ENCODE measurements at places on chromosomes 6 and 20.

DNA sequence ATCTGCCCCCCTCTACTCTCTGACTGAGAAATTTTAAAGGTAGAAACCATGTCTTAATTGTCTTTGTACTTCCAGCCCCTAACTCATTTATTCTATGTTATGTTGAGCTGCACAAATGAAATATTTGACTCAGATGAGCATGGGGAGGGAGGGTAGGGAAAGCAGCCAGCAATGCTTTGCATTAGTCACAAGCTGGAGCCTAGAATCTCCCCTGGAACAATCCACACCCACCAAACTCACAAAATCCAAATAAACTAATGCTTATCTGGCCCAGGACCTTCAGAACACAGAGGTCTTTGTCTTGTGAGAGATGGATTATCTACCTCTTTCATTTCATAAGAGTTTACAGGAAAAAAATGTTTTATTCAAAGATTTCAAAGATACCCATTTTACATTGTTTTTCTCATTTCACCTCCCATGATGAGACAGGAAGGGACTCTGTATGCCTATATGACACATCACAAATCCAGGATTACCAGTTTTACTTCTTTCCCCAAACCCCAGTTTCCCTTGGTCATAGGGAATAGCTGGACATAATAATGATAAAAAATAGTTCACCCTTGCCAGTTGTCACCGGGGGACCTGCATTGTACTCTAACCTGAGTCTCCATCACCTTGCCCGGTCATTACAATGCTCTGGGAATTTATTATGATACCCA is 466.9 kb downstream of the KIF16B start:
- no peak for DNase-seq

GRCh38 chr6:52304983-52305390 is 20.4 kb upstream of the MCM3 start:
- DNase-seq, result no peak

DNA sequence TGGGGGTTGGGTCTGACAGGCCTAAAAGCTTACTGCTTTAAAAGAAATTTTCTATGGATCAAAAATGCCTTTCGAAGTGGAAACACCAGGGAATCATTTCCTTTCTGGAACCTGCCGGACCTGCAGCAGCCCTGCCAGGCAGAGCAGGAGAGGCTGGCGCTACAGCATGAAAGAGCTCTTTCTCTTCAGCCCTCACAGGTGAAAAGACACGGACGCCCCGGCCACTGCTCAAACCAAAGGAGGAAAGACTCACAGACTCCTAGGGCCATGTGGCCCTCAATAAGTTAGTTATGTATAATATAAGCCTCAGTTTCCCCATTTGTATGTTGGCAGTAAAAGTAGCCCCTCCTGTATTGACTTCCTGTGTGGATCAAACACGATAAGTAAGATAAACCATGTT is 8.3 kb downstream of the SCML4 start:
- DNase-seq, result no peak

DNA sequence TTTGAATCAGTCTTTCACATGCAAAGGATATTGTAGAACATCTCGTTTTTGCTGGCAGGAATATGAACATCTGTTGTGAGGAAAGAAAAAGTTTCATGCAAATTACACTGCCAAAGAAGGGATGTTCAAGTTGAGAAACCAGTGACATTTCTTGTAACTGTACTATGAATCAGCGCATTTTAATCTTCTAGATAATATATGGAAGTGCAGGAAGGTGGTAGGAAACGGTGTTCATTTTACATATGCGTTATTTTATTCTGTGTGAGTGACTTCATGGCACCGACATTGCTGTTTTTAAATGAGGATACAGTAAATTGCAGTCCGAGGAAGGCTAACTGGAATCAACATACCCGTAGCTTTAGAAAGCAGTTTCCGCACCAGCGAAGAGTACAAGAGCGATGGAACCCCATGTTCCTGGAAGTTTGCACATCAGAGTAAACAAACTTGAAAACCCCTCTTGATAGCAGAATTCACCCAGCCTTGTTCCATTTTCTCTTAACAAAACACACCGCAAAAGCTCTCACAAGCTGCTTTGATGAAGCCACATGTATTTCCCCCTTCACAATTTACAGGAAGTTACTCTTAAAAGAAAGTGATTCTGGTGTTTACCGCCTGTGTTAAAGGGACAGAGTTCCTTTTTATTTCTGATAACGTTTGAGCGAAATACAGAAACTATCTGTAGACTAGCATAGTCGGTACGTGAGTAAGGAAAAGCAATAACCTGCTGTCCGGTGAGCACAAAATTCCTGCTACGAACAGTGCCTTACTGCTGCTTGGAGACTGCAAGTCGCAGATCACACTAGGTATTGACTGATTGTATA is 11.5 kb downstream of the PRDM1 start:
- peak; percentile 17 for DNase-seq

DNA sequence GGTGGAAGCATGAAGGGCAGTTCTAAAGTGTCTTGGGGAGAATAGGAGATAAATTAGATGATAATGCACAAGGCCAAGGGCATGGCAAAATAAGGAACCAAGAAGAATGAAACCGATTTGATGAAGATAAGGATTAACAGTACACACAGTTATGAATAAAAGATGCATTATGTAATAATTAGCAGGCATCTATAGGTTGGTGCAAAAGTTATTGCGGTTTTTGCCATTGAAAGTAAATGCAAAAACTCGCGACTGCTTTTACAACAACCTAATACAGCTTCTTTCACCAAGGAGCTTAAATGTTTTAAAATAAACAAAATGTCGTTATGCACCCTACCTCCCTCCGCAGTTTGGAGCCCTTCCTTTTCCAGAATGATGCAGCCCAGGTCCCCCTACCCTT is 29.0 kb downstream of the MAS1 start:
- DNase-seq, result no peak

DNA sequence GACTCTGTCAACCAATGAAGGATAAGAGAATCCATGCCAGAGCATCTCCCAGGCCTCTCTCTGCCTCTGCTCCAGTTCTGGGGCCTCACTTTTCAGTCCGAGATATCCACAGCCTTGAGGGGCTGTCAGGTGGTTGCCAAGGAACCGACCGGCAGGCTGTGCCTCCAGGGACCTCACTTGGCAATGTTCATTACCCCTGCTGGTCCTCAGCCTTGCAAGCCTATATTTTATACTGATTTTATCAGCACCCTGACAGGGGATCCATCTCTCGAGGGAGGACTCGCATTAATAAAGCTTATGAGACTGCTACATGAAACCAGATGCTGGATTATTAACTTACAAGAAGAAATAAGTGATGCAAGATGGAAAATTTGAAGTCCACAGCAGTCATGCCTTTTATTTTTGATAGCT is 39.9 kb downstream of the TMC2 start:
- DNase-seq, result no peak

DNA sequence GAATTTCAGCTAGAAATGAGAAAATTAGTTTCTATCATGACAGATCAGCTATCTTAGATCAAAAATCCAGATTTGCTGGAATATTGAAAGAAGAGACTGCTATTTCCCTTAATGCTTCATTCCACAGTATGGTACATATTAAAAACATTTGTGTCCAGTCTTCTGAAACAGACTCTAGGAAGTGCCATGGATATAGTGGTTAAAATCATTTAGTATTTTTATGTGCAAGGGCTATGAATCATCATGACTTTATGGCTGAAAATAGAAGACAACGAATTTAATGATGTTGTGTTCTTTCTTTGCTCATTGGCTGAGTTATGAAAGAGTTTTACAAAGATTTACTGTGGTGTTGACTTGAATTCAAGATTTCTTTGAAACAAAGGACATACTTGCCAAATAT is 146.6 kb downstream of the ANKRD60 start:
- no peak for DNase-seq

DNA sequence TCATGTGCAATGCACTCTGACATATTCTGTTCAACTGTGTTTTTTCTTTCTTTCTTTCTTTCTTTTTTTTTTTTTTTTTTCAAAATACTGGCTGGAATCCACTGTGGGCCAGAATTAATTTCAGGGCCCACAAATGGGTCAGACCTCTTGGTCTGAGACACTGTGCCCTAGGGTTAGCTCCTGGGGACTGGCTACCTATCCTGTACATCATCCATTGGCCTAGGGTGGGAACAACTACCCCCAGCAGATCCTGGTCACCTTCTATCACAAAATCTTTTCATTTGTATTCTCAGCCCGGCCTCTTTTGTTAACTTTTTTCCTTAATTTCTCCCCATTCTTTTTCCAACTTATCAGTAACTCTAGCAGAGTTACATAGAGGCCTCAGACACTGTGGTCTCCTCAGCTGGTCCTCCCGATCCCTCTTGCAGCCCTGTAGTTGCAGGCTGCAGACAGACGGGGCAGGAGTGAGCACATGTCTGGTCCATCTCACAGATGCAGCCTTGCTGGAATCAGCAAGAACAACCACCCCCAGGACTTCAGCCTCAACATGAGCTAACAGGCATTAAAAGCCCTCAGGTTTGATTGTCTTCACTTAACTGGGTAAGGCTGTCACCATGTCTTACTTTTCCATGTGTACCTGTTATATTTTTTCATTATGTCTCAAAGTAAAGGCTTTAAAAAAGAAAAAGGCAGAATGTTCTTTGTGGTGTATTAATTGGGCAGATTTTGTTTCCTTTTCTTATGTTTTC is 41.3 kb downstream of the TXLNB start:
- DNase-seq, result peak; percentile 38

DNA sequence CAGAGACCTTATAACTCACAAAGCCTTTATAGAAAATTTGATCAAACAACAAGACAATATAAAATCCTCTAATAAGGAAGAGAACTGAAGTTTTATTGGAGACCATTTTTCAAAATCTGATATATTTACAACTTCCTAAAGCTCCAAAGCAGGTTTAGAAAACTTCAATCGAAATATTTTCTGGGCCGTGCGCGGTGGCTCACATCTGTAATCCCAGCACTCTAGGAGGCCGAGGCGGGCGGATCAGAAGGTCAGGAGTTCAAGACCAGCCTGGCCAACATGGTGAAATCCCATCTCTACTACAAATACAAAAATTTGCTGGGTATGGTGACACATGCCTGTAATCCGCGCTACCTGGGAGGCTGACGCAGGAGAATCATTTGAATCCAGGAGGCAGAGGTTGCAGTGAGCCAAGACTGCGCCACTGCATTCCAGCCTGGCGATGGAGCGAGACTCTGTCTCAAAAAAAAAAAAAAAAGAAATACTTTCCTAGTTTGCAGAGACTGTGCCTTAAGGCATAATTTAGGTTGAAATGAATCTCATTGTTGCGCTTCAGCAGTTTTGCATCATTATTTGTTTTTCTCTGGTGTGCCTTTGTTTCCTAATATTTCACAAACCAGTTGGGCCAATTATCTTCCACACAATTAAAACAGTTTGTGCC is 60.6 kb upstream of the ASIP start:
- no peak for DNase-seq

DNA sequence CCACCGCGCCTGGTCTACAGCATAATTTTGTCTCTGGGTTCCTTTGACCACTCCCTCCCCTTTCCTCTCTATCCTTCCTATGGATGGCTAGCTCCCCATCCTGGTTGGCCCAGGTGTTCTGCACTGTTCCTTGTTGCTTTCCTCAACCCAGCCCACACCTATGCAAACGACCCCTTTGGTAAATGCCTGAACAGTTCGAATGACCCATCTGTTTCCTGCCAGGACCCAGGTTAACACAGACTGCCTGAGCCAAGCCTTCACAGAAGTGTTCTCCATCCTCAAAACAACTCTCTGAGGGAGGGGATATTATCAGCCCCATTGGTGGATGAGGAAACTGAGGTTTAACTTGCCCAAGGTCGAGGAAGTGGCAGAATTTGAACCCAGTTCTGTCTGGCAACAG is 44.8 kb upstream of the CCDC167 start:
- no peak for DNase-seq

DNA sequence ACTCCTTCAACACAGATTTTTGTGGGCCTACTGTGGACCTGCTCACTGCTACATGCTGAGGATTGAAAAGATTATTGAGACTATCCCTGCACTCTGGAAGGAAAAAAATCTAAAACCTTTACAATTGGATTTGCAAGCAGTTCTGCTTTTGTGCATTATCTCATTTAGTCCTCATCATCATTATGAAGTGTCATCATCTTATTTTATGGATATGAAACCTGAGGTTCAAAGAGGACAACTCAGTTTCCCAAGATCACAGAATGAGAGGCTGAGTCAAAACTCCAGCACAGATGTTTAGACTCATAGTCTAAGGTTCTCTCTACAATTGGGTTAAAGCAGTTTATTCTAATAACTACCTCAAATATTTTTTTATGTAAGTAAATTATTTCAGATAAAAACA is 160.2 kb upstream of the MARCKS start:
- DNase-seq, result no peak

GRCh38 chr6:40888456-40888990 is 150.5 kb downstream of the UNC5CL start:
- no peak for DNase-seq

- DNase-seq, result no peak
Observed at GRCh38 chr20:49270177-49270576, 7.7 kb downstream of the ZNFX1 start.

- no peak for DNase-seq
Observed at GRCh38 chr20:44129911-44130718, 56.9 kb downstream of the JPH2 start.

DNA sequence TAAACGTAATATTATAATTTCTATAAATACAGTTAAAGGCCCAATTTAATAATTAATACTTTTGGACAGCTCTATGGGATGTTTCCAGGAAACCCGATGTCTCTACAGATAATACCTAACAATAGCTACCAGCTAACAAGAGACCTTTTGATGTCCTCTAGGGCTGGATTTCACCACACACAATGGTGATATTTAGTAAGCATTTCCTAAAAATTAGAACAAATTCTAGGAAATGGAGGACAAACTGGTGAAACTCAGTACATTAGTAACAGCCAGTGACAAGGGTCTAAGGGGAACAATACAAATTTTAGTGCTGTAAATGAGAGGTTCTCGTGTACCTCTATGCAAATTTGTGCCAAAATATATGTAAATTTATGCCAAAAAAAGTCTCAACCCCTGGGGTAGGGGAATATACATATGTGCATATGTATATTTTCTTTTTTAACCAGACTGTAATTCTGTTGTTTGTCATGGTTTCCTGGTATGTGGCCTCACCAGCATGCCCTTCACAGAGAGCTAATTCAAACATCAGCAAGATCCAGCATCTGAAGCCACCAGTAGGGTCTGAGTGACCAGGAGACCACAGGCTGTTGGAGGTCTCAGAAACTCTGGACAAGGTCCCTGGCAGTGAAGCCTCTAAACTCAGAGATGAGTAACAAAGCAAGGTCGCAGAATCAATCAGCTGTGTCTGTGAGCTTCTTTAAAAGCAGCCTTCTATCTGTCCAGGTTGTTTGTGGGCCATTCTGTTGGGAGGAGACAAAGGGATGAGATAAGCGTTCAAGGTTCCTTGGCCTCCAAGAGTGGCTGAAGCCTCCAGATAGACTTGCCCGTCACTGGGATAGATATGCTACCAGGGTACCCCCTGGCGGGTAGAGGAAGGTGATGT is 235.1 kb upstream of the RREB1 start:
- no peak for DNase-seq

GRCh38 chr6:167424060-167424673 is 99.3 kb downstream of the TTLL2 start:
- no peak for DNase-seq

Data from T-helper 9 cell (primary cell).